ENCODE measurements at places on chromosomes 7 and 10.

GRCh38 chr7:8134089-8134733 is 127.8 kb downstream of the ICA1 start:
- H3K4me1 ChIP-seq = no peaks in the 10 kb centered on the region
- H3K27me3 ChIP-seq = no peaks in the 10 kb centered on the region
- DNase-seq = no peak
- H3K36me3 ChIP-seq = no peaks in the 10 kb centered on the region
- H3K27ac ChIP-seq = no peak overlapping the region
- H3K4me3 ChIP-seq = no peak overlapping the region

DNA sequence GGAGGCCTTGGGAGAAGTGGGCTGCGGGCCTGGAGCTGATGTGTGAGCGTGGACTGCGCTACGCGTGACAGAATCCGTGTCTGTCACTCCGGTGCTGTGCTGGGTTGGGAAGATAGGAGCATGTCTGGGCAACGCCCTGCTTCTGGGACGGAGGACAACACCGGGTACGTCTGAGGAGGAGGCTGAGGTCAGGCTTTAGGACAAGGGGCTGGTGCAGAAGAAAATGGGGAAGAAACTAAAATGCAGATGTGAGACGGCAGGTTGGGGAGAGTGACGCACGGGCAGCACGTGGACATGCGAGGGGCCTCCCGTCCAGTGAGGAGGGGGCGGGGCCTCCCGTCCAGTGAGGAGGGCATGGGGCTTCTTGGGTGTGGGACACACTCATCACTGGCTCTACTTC is 207.4 kb downstream of the DNAJB6 start:
- H3K27ac ChIP-seq = no peak overlapping the region
- H3K4me3 ChIP-seq = peak overlapping the region; percentile 14
- H3K27me3 ChIP-seq = no peaks in the 10 kb centered on the region
- peaks cover 32% of the 10 kb centered on the region for H3K36me3 ChIP-seq
- H3K4me1 ChIP-seq = peaks cover 19% of the 10 kb centered on the region

DNA sequence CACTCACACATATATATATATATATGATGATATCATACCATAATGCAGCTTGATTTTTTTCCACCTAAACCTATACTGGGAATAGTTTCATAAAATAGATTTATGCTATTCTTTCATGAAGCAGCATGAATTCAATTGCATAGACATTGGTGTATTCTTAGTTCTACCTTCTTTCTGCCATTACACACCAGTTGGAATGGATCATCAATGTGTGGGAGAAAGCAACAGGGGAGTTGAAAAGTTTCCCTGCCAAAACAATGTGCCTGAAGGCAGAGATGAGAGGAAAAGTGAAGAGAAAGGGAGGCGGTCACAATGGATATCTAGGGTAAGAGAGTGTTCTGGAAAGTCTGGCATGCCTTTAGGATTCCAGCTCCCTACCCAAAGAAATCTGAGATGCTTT is 25.2 kb upstream of the ACSL5 start:
- no peak for DNase-seq
- no peak overlapping the region for H3K27ac ChIP-seq
- no peaks in the 10 kb centered on the region for H3K36me3 ChIP-seq
- H3K4me1 ChIP-seq = no peaks in the 10 kb centered on the region
- H3K4me3 ChIP-seq = no peak overlapping the region
- no peaks in the 10 kb centered on the region for H3K27me3 ChIP-seq

- peaks cover 10% of the 10 kb centered on the region for H3K27me3 ChIP-seq
- H3K4me3 ChIP-seq = no peak overlapping the region
- no peak overlapping the region for H3K27ac ChIP-seq
- peaks cover 9% of the 10 kb centered on the region for H3K4me1 ChIP-seq
- no peak for DNase-seq
Observed at GRCh38 chr10:43591303-43591904, 14.8 kb upstream of the ZNF485 start.

GRCh38 chr7:155234158-155234492 is 63.6 kb upstream of the INSIG1 start:
- H3K27me3 ChIP-seq = no peaks in the 10 kb centered on the region
- peaks cover 22% of the 10 kb centered on the region for H3K4me1 ChIP-seq
- no peak overlapping the region for H3K27ac ChIP-seq
- H3K4me3 ChIP-seq = no peak overlapping the region
- no peak for DNase-seq
- H3K36me3 ChIP-seq = no peaks in the 10 kb centered on the region

DNA sequence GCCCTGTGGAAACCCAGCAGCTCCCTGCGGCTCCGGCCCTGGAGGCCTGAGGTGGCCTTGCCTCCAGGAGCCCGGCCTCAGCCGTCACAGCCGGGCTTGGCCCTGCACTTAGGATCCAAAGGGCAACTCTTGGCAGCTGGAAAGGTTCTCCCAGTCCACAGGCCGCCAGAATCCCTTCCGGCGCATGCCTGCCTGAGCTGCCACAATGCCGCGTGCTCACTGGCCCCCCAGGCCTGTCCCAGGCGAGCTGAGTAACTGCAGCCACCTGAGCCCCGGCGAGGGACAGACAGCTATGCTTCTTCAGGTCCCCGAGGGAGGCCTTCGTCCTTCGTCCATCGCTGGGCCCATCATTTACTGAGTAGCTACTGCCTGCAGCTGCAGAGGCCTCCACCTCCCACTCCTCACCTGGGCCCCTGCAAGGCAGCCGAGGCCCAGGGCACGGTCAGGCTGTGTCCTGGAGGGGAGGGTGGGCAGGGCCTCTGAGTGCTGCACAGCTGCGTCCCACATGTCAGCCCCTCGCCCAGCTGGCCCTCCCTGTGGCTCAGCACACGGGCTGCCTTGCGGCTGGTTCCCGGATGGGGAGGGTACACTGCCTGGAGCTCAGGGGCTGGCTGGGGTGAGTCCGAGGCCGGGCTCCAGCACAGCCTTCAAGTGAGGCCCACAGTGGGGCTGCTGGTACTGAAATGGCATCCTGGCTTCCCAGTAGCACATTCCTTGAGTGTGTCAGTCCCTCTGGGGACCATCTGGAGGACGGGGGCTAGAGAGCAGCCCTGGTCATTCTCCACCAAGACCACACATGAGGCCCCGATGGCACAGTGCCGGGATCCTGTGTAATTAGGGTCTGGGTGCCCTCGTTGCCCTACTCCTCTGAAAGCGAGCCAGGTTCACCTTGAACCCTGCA is 172.5 kb downstream of the ELFN1 start:
- peaks cover 10% of the 10 kb centered on the region for H3K4me1 ChIP-seq
- H3K27ac ChIP-seq = no peak overlapping the region
- no peaks in the 10 kb centered on the region for H3K27me3 ChIP-seq
- DNase-seq = no peak
- no peak overlapping the region for H3K4me3 ChIP-seq
- no peaks in the 10 kb centered on the region for H3K36me3 ChIP-seq

- H3K4me3 ChIP-seq = peak overlapping the region; percentile 98
- H3K4me1 ChIP-seq = peaks cover 33% of the 10 kb centered on the region
- H3K27me3 ChIP-seq = no peaks in the 10 kb centered on the region
- H3K27ac ChIP-seq = peak overlapping the region; percentile 43
Observed at GRCh38 chr7:33128631-33128989, 754 bp upstream of the BBS9 start.

- no peak overlapping the region for H3K4me3 ChIP-seq
- no peaks in the 10 kb centered on the region for H3K27me3 ChIP-seq
- no peak for DNase-seq
- H3K36me3 ChIP-seq = peaks cover 8% of the 10 kb centered on the region
Observed at GRCh38 chr10:119120875-119121274, 17.0 kb downstream of the DENND10 start.

- H3K27ac ChIP-seq = peak overlapping the region; percentile 83
- H3K4me3 ChIP-seq = peak overlapping the region; percentile 1
- H3K27me3 ChIP-seq = no peaks in the 10 kb centered on the region
Observed at GRCh38 chr10:71835671-71836595, 15.1 kb downstream of the PSAP start.
